Hematopoietic multipotent progenitor cell treated with erythropoietin and hydrocortisone succinate and interleukin-3 and kit ligand, for 8 days (in vitro differentiated cells): ENCODE measurements at places on chromosomes 1 and 21.

GRCh38 chr21:38333301-38334272 lies 76.8 kb downstream of the KCNJ15 start:
- no peak for DNase-seq

GRCh38 chr1:167137793-167138510 lies 44.1 kb downstream of the STYXL2 start:
- no peak for DNase-seq

- DNase-seq: peak; percentile 53
Measured at GRCh38 chr1:31633117-31633516, 11.6 kb downstream of the PEF1 start.

DNA sequence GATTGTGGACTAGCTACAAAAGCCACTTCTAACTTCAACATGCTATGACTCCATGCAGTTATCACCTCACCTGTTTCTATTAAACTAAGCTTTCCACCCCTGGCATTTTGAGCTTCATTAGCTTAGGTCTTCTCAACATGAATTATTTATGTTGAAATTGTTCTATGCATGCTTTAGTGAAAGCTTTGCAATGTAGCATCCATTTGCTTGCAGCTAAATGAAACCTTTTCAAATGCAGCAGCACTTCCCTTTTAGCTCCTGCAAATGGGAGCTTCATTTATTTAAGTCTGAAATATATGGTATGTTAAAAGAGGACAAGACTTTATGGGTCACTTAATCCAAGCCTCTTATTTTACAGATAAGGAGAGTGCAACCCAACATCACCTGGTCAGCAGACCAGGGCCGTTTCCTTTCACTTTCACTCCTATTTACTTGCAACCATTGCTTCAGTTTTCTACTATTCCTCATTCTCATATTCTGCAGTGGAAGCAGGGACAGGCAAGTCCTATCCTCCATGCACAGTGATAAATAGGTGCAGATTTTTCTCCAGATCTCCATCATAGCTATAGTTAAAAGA lies 56.4 kb upstream of the SAMSN1 start:
- DNase-seq: no peak

GRCh38 chr1:243572940-243573339 lies 277.1 kb downstream of the AKT3 start:
- no peak for DNase-seq

GRCh38 chr1:44557778-44558177 lies 116.5 kb downstream of the TMEM53 start:
- DNase-seq: no peak

DNA sequence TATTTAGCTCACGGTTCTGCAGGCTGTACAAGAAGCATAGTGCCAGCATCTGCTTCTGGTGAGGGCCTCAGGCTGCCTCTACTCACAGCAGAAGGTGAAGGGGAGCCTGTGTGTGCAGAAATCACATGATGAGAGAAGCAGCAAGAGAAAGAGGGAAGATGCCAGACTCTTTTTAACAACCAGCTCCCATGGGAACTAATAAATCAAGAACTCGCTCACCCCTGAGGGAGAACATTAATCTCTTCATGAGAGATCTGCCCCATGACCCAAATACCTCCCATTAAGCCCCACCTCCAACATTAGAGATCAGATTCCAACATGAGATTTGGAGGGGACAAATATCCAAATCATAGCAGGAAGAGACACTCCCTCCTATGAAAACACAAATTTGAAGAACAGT lies 74.1 kb downstream of the OLFML2B start:
- no peak for DNase-seq

- no peak for DNase-seq
Measured at GRCh38 chr21:35401476-35401875, 352.4 kb upstream of the RUNX1 start.

- no peak for DNase-seq
Measured at GRCh38 chr1:30089024-30089430, 634.4 kb downstream of the MATN1 start.

DNA sequence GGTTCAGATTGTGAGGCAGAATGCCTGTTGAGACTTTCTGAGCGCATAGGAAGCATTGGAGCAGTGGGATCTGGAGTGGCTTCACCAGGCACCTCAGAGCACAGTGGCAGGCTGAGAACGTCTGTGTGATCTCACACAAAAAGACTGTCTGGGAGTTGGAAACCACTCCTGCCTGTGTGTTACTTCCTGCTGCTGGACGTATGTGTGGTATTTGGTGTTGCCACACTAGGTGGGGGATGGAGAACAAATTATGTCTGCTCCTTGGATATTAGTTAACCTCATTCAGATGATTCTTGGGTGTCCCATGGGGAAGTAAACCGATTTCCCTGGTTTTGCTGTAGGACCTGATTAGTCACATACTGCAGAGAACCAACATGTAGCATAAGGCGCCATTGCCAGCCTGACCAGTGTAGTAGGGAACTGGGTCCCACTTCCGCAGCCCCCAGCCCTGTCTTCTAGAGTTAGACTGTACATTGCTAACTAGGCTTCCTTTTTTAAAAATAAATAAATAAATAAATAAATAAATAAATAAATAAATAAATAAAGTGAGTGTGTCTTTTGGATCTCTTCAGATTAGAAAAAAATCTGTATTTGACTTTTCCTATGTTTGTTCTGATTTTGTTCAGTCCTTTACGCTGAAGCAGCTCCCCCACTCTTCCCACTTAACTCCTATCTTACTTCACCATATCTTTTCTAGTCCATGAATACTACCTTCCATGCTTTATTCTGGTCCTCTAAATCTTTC lies 26.9 kb downstream of the UCK2 start:
- DNase-seq: no peak

DNA sequence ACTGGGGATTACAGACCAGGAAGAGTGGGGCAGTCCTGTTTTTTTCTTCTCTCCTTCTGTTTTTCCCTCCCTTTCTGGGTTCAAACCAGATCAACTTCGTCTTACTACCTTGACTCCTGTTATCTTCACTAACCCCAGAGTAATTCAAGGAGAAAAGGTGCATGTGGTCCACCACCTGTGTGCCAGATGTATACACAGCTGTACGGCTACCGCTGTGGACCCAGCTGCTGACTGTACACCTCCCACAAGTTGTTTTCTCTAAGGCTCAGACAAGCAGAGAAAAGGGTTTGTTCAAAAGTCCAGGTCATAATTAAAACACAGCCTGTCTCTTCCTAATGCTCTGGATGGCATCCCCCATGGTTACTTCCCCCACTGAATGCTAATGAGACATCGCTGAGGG lies 102.1 kb downstream of the LMX1A start:
- DNase-seq: no peak

- no peak for DNase-seq
Measured at GRCh38 chr1:152901631-152902030, 6.7 kb upstream of the IVL start.

- no peak for DNase-seq
Measured at GRCh38 chr1:32144033-32144432, 35.4 kb upstream of the TXLNA start.

DNA sequence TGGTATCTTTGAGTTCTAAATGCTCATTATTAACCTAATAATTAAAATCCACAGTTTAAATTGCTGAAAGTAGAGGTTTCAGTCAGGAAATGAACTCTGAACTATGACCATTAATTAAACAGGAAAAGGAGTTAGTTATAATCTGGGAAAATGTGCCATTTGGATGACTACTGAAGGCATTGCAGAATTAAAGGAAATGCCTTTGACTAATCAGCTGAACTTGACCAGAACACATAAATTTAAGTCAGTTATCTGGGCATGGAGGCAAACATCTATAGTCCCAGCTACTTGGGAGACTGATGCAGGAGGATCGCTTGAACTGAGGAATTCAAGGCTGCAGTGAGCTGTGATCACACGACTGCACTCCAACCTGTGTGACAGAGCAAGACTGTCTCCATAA lies 31.9 kb downstream of the SLC44A5 start:
- DNase-seq: no peak

DNA sequence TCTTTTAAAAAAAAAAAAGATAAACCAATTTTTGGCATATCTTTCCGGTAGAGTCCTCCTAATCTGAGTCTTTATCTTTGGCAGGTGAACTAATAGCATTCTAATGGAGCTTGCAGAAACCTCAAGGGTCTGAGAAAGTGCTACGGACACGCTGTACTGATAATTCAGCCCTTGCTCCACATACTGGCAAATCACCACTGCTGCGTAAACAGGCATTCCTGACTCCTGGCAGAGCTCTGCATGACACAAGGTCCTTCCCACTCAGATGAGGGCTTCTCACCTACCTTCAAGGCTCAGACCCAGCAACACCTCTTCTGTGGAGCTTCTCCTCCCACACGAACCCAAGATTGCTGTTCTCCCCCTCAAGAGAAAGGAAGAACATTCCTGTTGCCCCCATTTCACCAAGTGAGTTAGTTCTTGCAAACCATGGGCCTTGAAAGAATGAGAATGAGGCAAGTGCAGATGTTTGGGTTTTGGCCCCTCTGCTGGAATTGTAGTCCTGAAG lies 48.0 kb downstream of the LYST start:
- no peak for DNase-seq

- DNase-seq: no peak
Measured at GRCh38 chr21:37658817-37659458, 257.3 kb downstream of the KCNJ6 start.

DNA sequence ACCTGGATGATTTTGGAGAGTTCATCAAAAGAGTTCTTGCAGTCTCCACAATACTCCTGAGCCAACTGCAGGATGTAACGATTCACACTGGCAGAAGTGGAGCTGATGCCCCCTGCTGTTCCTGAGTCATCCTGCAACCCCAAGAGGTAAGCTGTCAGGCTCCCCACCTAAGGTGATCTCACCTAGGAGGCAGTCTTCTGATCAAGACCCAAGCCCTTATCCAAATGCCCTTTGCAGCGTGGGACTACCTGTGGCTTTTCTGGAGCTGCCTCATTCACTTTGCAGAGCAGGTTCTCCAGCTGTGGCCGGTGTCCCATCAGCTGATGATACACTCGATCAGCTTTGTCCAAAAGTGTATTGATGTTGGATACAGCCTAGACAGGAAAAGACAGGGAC lies 96.4 kb downstream of the UBR4 start:
- DNase-seq: peak; percentile 64

- DNase-seq: no peak
Measured at GRCh38 chr1:92752719-92753118, 32.2 kb downstream of the EVI5 start.

GRCh38 chr1:20753589-20753988 lies 21.1 kb upstream of the SH2D5 start:
- no peak for DNase-seq

DNA sequence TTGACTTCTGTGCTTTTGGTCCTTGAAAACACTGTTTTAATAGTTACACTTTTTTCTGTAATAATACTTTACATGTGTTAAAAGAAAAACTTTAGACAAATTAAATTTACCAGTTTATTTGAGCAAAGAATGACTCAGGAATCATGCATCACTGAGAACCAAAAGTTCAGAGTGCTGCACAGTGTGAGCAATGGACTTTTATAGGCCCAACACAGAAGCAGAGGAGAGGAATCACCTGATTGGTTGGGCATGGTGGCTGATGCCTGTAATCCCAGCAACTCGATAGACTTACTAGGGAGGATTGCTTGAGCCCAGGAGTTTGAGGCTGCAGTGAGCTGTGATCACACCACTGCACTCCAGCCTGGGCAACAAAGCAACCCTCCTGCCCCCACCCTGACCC lies 29.3 kb downstream of the ZNF648 start:
- no peak for DNase-seq

DNA sequence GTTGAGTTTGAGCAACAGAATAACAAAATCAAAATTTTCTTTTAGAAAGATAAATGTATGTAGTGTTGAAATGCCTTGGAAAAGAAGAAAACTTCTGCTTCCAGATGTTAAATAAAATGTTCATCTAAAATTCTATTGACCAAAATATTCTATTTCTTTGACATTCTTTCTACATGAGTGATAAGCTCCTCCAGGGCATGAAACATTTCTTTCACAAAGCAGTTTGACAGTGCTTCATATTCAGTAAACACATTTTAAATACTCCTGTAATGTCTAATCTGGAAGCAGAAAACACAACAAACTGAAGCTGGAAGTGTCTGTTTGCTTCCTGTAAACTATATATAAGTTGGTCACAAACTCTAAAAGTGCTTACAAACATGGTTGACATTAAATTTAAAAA lies 61.5 kb downstream of the RGS21 start:
- no peak for DNase-seq

GRCh38 chr1:155479205-155479604 lies 83.4 kb downstream of the ASH1L start:
- no peak for DNase-seq

DNA sequence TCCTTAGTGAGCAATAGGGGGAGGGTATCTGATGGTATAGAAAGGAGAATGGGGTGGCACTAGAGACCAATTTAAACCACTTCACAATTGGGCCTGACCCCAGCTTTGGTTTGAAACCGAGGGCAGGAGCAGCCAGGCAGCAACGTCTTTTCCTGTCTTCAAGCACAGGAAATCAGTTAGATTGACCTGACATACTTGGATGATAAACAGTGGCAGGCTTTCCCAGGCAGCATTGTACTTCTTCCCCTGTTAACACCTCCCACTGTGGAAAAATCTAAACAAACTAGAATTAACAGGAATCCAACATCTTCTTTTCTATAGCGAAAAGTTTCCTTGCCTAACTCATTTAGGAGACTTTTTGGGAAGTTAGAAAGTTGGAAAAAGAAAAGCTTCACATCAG lies 40.6 kb downstream of the SELL start:
- DNase-seq: no peak

DNA sequence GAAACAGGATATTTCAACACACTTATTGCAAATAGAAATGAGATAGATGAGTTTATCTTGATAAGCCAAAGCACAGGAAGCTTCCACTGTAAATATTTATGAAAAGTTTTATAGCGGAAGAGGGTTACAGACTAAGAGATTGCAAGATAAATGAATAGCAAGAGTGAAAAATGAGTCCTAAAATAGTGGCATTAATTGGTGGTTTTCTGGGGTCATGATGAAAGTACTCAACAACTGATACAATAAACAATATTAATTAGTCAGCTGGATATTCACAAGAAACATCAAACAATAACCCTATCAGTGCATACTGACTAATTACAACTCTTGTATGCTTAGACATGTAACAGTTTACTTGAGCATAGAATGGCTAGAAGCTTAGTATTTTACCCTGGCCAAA lies 154.8 kb upstream of the CHODL start:
- no peak for DNase-seq

DNA sequence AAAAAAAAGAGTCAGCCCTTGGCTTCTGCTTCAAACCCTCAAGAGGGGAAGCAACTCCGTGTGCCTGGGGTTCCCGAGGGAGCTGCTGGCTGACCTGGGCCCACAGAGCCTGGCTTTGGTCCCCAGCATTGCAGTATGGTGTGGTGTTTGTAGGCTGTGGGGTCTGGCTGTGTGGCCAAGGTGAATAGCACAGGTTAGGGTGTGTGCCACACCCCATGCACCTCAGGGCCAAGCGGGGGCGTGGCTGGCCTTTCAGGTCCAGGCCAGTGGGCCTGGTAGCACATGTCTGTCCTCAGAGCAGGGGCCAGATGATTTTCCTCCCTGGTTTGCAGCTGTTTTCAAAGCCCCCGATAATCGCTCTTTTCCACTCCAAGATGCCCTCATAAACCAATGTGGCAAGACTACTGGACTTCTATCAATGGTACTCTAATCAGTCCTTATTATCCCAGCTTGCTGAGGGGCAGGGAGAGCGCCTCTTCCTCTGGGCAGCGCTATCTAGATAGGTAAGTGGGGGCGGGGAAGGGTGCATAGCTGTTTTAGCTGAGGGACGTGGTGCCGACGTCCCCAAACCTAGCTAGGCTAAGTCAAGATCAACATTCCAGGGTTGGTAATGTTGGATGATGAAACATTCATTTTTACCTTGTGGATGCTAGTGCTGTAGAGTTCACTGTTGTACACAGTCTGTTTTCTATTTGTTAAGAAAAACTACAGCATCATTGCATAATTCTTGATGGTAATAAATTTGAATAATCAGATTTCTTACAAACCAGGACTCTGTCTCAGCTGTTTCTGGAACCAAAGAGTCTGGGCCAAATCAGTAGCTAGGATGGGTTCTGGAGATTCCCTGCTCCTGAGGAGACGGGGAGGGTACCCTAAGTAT lies 26.8 kb upstream of the KDM4A start:
- no peak for DNase-seq
